Stimulated activated CD4-positive, alpha-beta T cell treated with anti-CD3 and anti-CD28 coated beads, Interleukin-4, amount 100 ng/mL, for 48 hours (primary cell): ENCODE measurements at places on chromosomes 4 and X.
A peak's percentile ranks its signal among the peaks of the same experiment; 100 is the strongest.

DNA sequence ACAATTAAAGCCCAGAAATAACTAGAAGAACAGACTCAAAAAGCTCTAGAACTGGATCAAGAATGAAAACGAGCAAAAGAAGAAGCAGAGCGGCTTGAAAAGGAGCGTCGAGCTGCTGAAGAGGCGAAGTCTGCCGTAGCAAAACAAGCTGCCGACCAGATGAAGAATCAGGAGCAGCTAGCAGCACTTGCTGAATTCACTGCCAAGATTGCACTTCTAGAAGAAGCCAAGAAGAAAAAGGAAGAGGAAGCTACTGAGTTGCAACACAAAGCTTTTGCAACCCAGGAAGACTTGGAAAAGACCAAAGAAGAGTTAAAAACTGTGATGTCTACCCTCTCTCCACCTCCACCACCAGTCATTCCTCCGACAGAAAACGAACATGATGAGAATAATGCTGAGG lies 56.1 kb upstream of the PPP4R3C start:
- no peak for DNase-seq

GRCh38 chrX:43949669-43950068 lies 23.5 kb downstream of the NDP start:
- peak; percentile 19 for DNase-seq

DNA sequence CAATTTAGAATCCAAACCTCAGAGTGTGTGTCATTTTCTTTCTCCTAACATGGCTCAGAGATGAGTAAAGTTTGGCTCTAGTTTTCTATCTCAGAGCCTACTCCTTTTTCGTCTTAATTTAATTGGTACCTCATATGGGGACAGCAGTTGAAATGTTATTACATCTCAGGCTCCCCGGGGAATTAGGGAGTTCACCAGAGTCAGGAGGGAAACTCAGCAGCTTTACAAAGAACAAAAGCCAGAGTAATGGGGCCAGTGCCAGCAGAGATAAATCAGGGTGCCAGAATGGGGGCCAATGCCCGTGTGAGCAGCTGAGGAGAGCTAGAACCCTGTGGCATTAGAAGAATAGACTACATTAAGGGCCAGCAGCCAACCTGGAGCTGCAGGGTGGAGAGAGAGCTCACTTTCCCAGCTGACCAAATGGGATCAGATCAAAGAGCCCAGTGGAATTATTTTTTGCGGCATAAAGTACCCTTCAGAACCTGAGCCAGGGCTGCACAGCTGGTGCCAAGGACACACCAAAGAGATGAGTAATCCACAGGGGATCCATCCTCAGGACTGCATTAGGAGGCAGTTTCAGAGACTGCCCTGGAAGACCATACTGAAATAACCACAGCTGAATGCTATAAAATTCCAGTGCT lies 207.1 kb upstream of the DKK2 start:
- DNase-seq = no peak

DNA sequence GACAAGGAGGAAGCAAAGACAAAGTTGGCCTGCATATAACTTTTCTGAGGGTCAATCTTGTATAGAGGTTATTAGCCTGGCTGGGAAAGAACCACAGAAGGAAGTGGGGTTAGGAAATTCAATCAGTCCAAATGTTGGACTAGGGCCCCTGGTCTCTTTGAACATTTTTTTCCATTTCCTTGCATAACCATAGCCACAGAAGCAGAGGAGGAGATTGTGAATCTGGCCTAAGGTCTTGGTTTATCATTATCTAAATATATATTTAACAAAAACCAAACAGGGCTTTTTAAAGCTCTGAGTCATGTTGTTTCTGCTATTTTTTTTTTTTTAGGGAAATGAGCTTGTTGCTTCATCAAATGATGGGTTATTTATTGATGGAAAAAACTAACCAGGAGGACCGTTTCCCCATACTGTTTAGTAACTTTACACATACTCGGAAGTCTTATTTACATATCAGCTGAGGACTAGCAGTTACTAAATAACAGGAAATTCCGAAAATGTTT lies 97.7 kb upstream of the ACSL4 start:
- no peak for DNase-seq

DNA sequence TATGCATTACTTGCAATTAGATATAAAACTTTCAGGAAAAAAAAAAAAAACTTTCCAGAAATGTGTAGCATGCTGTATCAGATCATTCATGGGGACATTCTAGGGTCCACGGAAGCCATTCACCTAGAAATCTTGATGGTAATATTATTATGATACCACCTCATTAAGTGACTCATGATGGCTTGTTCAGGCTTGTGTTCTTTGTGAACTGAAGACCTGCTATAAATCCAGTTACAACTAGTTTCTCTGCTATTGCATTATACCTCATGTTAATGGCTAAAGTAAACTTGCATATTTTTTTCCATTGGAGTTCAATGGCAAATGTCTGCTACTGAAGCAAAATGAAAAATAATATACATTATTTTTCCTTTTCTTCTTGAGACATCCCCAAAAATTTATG lies 35.3 kb upstream of the PTPN13 start:
- DNase-seq = no peak

- no peak for DNase-seq
Measured at GRCh38 chrX:105314458-105314857, 94.0 kb upstream of the TEX13A start.

- DNase-seq = no peak
Measured at GRCh38 chr4:101288365-101289145, 58.8 kb downstream of the PPP3CA start.

DNA sequence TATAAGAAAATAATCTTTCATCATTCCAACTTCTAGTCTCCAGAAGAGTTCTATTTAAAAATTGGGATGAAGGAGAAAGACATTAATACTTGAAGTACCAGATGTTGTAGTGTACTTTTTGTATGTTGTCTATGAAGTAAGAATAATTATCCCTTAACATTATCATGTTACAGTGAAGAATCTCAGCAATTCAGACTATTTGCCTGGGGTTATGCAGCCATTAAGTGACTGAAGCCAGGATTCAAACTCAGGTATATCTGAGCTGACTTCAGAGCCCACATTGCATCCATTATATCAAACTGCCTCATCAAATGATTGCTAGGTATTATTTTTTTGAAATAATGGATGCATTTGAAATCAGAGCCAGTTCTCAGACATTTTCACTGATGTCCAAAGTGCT lies 76.1 kb upstream of the FHDC1 start:
- no peak for DNase-seq

DNA sequence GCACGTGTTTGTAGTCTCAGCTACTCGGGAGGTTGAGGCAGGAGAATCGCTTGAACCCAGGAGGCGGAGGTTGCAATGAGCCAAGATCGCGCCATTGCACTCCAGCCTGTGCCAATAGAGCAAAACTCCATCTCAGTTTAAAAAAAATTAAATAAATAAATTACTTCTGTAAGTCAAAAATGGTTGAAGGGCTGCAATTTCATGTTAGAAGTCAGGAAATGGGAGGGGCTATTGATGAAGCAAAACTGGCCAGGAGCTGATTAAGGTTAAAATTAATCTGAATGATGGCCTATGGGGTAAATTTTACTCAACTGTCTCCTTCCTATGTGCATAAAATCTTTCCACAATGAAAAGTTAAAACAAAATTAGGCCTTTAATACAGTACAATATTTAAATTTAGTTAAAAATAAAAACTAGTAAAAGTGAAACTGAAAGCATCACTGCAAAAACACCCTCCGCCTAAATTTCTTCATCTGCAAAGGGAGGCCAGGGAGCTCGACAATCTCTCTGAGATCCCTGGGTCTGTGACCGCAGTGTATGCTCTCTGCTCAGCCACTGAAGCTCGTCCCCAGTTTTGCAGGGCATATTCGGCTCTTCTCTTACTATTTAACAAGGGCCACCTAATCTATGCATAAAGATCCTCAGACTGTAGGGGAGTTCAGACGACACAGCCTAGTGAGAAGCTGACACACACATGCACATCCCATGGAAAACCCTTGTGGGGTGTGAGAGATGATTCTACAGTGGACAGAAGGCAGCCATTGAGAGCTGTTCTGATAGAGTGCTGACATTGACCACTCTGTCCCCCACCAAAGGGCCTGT lies 57.2 kb downstream of the IRF2 start:
- peak; percentile 31 for DNase-seq

DNA sequence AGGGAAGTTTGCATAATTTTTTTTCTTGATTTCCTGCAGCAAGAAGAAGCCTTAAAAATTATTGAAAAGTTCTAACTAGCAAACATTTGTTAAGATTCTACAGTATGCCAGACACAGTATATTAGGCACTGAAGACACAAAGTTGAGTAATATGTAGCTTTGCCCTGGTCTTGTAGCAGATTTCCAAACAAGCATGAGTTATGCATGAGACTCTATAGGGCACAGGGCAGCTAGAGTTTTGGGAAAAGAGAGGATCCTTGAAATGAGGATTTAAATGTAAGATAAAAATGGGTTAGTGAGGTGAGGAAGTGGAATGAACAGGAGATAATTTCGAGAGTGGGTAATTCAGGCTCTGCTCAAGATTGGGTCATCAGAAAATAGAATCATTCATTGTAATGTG lies 8.6 kb upstream of the GPRIN3 start:
- DNase-seq = no peak

- DNase-seq = no peak
Measured at GRCh38 chrX:13688384-13688957, 457 bp upstream of the RAB9A start.

GRCh38 chr4:181224852-181225251 lies 1018.4 kb upstream of the TENM3 start:
- DNase-seq = no peak

- DNase-seq = no peak
Measured at GRCh38 chrX:9927698-9928482, 39.3 kb upstream of the CLDN34 start.

DNA sequence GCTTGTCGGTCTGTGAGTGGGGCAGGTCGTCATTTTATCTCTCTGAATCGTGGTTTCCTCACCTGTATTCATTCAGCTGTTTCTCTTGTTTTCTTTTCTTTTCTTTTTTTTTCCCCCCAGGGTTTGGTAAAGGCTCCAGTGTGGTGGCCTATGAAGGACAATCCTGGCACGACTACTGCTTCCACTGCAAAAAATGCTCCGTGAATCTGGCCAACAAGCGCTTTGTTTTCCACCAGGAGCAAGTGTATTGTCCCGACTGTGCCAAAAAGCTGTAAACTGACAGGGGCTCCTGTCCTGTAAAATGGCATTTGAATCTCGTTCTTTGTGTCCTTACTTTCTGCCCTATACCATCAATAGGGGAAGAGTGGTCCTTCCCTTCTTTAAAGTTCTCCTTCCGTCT lies 41.4 kb downstream of the MAP7D3 start:
- no peak for DNase-seq

DNA sequence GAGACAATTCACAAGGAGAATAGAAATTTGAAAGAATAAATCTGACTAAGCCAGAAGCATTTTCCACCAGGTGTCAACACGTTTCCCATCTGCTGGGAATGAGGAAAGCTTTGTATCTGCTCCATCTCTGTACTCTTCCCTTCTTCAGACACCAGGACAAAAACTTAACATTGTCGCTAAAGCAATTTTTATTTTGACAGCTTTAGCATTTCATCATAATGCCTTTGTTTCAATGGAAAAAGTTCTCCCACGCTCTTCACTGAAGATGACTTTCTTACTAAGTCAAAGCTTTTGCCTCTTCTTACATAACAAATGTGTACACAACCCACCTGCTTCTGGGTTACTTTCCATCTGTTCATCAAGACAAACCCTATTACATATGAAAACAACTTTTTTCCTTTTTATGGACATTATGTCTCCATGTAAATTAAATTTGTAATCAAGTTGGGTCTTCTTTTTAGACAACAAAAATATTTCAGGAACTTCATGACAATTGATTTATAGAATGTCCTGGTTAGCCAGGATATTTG lies 141.7 kb upstream of the GUCY1A1 start:
- no peak for DNase-seq

GRCh38 chr4:177290780-177291179 lies 18.9 kb upstream of the NEIL3 start:
- DNase-seq = no peak
